Stimulated activated memory B cell treated with anti-CD40 and anti-IgM and Interleukin-4, amounts not matched to agents 10 μg/mL and 1 μg/mL and 100 μg/mL, for 72 hours (primary cell): ENCODE measurements at places on chromosomes 5 and 9.

GRCh38 chr5:96651047-96651446 is 11.1 kb upstream of the CAST start:
- ATAC-seq: peak; percentile 79
- H3K36me3 ChIP-seq: no peaks in the 10 kb centered on the region
- peaks cover 27% of the 10 kb centered on the region for H3K27me3 ChIP-seq
- H3K27ac ChIP-seq: no peak overlapping the region
- H3K4me1 ChIP-seq: peaks cover 15% of the 10 kb centered on the region
- H3K4me3 ChIP-seq: no peak overlapping the region

GRCh38 chr9:15618540-15619331 is 65.9 kb downstream of the CCDC171 start:
- H3K4me3 ChIP-seq: no peak overlapping the region
- H3K27ac ChIP-seq: no peak overlapping the region
- ATAC-seq: no peak
- peaks cover 4% of the 10 kb centered on the region for H3K36me3 ChIP-seq
- H3K27me3 ChIP-seq: no peaks in the 10 kb centered on the region
- H3K4me1 ChIP-seq: no peaks in the 10 kb centered on the region

DNA sequence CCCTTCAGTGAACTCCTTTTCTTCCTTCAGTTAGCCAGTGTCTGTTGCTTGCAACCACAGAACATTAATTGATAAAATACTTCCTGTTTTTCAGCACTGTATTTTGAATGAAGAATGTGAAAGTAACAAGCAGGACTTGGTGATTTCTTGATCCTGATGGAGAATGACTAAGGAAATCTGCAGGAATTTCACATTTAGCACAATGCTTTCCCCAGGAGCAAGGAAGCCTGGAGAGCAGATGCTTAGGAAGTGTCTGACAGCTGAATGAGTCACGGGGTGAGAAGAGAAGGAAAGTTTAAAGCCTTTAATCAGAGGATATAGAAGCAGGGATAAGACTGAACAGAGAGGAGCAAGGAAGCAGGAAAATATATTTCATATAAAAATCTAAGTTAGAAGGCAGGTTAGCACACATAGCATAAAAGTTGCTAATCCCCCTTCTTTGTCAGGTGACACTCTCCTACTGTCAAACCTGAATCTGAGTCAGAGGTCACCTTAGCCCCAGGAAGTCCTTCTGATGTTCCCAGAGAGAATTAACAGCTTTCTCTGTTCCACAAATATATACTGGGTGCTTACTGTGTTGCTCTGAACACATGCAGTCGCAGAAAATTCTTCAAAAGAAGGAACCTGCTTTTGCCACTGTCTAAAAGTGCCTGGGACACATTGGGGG is 59.7 kb downstream of the GNA14 start:
- no peak overlapping the region for H3K4me3 ChIP-seq
- H3K4me1 ChIP-seq: no peaks in the 10 kb centered on the region
- no peaks in the 10 kb centered on the region for H3K36me3 ChIP-seq

- ATAC-seq: no peak
- H3K4me1 ChIP-seq: no peaks in the 10 kb centered on the region
- no peak overlapping the region for H3K4me3 ChIP-seq
Observed at GRCh38 chr9:111726949-111727348, 65.5 kb downstream of the GNG10 start.

GRCh38 chr9:76876098-76876497 is 29.8 kb downstream of the PRUNE2 start:
- no peak for ATAC-seq
- no peak overlapping the region for H3K4me3 ChIP-seq
- no peaks in the 10 kb centered on the region for H3K4me1 ChIP-seq
- H3K27me3 ChIP-seq: no peaks in the 10 kb centered on the region

- no peak overlapping the region for H3K4me3 ChIP-seq
- no peak overlapping the region for H3K27ac ChIP-seq
Observed at GRCh38 chr5:10111571-10111970, 138.1 kb downstream of the ATPSCKMT start.

DNA sequence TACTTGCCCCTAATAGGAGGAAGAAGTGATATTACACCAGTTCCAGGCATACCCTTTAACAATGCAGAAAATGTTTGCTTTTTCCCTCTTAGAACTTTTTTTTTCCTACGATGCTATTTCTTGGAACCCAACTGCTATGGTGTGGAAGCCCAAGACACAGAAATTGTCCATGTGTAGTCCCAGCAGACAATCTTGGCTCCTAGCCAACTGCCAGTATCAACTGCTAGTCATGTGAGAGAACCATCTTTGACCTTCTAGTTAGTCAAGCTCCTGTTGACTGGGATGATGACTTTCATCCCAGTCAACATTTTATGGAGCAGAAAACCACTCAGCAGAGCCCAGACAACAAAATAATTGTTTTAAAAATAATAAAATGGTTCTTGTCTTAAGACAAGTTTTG is 532.4 kb downstream of the TLR4 start:
- H3K27ac ChIP-seq: no peak overlapping the region
- H3K4me1 ChIP-seq: no peaks in the 10 kb centered on the region
- H3K4me3 ChIP-seq: no peak overlapping the region
- no peaks in the 10 kb centered on the region for H3K27me3 ChIP-seq
- no peak for ATAC-seq

DNA sequence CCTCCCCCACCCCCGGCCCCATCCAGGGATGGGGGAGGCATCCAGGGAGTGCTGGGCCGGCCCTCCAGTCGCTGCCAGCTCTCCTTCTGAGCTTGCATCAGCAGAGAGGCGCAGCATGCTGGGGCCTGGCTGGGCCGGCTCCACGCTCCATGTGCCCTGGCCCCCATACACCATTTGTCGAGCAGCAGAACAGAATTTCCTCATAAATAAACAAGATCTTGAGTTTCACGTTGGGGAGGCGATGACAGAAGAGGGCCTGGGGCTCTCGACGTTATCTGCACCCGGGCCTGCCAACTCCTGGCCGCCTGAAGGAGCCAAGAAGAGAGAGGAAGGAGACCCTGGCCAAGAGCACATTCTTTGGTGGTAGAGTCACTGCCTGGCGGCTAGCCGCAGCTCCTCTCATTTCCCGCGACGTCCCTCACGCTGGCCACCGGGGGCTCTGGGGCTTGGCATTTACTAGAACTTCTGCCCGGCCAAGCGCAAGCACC is 177.0 kb downstream of the FGF18 start:
- no peak for ATAC-seq
- H3K4me1 ChIP-seq: peaks cover 5% of the 10 kb centered on the region
- H3K27ac ChIP-seq: no peak overlapping the region
- no peaks in the 10 kb centered on the region for H3K36me3 ChIP-seq

- H3K4me3 ChIP-seq: peak overlapping the region; percentile 41
- H3K27me3 ChIP-seq: no peaks in the 10 kb centered on the region
- H3K36me3 ChIP-seq: peaks cover 36% of the 10 kb centered on the region
- H3K27ac ChIP-seq: peak overlapping the region; percentile 82
- ATAC-seq: no peak
Observed at GRCh38 chr9:33139421-33140228, 27.5 kb downstream of the B4GALT1 start.
